Eye (tissue), 1 donor: ENCODE measurements at places on chromosomes 5 and 9.
A peak's percentile ranks its signal among the peaks of the same experiment; 100 is the strongest.

DNA sequence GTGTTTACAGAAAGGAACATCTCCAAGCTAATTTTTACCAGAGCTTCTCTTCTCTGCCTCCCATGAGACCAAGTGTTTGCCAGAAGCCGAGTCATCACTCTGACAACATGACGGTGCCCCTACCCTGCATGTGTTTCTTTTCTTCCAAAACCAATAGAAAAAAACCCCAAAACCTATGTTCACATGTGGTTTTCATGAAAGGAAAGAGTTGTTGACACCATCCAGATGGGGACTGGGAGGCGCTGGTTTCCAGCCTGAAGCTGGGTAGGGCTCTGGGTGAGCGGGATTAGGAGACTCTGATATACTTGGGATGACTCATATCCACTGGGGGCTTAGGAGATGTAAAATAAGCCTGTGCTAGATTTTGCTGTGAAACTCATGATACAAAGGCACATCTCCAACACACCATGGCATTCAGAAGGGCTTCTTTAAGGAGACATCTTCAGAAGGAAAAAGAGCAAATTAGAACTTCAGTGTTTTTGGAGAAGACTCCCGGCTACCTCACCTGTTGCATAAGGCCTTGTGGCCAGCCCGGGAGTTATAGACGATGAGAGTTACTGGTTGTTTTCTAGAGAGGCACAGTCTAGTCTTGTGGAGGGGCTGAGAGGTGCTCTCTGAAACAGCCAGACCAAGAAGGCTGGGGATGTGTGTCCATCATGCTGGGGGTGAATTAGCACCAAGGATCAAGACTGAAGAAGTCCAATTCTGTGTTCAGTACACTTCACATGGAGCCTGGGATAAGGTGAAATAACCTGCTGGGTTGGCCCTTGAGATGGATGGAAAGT is 108.9 kb upstream of the LHFPL2 start:
- peak; percentile 63 for DNase-seq

DNA sequence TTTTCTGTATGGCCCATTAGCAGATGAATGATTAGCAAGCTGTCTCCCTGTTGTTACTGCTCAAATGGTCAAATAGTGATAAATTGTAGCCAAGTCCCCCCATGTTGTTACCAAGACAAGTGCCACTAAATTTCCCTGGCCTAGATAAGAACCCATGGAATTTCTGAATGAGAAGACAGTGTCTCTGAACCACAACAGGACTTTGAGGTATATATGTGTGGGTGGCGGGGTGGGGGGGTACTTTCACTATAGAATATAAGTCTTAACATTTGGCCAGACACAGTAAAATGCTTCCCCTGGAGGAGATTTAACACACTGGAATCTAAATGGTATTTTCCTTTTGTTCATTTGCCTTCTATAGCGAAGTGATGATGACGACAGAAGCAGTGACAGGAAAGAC is 28.7 kb downstream of the XPA start:
- no peak for DNase-seq

GRCh38 chr9:118473521-118473920 is 769.3 kb downstream of the TLR4 start:
- DNase-seq = no peak

GRCh38 chr9:74122661-74123060 is 374.5 kb upstream of the RORB start:
- no peak for DNase-seq

GRCh38 chr5:17679597-17680203 is 45.4 kb downstream of the TAF11L14 start:
- DNase-seq = no peak

DNA sequence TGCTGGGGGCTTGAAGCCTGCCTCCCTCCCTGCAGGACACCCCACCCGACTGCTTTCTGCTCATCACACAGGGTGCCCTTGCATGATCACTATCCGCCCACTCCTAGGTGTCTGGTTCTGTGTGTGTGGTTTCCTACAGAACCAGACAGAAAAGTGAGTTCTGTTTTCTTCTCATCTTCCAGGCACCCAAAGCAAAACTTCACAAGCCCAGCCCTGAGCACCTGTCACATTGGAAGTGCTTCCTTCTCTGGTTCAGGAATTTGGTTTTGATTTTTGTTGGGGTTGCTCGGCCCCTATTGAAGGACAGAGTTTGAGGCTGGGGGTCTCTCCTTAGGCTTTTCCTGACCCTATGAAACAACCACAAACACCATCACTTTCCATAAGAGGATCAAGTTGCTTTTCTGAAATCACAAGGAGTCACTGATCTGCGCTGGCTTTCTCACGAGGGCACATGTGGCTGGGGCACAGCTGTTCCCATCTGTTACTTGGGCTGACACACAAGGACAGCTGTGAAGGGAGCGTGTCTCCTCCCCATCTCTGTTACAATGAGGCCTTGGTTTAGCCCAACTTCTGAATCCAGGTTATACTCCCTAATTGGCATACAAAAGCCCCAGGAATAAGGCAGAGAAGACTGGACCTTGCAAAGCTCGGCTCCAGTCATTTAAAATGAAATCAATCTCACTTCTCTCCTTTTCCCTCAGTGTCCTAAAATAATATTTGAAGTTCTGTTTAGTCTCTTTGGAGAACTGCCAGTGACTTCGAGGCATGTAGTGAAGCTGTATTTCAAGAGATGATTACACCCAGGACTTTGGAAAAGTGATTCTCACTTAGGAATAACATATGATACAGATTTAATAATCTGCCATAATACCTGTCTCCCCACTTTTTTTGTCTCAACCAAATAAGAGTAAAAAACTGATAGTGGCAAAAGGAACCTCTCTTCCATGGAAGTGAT is 213.1 kb upstream of the GAS1 start:
- DNase-seq = peak; percentile 45

- DNase-seq = no peak
Observed at GRCh38 chr5:164000819-164001218, 495.4 kb downstream of the MAT2B start.

DNA sequence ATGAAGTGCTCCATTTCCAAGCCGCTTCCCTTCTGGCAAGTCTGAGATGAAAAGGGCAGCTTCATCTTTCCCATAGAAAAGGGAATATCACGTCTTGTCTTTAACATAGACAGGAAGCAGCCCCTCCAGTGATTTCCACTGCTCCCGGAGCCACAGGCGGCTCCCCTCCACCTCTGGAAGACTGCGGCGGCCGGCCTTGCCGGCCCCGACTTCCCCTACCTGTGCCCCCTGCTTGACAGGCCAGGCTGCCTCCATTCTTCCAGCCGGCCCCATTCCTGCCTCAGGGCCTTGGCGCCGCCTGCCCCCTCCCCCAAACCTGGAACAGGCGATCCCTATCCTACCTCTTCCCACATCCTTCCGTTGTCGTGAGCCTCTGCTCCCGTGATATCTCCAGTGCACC is 141.8 kb downstream of the ZNF354C start:
- DNase-seq = no peak

DNA sequence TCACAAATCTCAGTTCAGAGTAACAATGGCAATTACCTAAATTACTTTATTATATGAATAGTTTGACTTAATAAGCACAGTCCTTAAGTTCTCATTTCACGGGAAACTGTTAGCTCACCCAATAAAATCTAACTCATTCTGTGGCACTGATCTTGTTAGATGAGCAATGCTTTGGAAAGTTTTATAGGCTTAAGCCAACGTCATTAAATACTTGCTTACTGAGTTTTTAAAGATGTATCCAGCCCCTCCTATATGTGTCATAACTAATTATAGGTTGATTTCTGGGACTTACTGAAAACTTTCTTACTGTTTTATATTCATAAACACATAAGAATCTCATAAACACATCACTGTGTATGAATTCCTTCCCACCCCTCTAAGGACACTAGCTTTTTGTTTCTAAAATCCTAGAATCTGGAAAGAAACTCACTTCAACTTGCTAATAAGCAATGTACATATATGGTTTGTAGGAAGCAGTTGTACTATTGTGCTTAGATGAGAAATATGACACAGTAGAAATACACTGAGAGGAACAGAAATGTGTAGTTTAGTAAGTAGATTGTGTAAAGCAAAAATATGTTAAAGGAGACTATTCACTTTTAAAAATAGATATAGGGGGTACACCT is 14.1 kb upstream of the MARCOL start:
- no peak for DNase-seq

DNA sequence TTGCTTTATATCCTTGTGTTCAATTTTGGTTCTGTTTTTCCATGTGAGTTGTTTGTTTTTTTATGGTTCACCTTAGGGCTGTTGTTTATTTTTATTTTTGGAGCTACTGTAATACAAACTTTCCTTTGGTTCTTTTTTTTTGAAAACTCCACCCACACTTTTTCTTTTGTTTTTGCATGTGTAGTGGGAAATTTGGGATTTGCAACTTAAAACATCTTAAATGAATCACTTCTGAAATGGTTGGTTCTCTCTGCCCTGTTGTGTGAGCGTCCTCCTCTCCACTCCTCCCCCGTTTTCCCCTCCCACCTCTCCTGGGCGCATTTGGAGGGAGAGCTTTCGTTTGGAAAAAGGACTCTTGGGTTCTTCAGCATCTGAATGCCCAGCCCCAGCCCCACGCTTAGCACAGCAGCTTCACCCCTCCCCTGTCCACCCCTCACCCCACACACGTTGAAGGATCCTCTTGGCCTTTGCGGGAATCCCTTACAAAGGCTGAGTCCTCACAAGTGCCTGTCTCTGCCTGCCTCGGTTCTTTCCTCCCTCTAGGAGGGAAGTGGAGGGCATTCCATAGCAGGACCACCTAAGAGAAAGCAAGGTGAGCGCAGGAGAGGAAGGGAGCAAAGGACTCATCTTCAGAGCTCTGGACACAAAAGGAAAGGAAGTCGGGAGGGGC is 67.2 kb downstream of the DMRT1 start:
- no peak for DNase-seq
